Peyer's patch (tissue), 4 donors: ENCODE measurements at places on chromosomes 12 and 14. TPM values are rescaled to one million over a fixed set of nuclear protein-coding genes. Genes with fewer than 3 reads are reported as not detected.

DNA sequence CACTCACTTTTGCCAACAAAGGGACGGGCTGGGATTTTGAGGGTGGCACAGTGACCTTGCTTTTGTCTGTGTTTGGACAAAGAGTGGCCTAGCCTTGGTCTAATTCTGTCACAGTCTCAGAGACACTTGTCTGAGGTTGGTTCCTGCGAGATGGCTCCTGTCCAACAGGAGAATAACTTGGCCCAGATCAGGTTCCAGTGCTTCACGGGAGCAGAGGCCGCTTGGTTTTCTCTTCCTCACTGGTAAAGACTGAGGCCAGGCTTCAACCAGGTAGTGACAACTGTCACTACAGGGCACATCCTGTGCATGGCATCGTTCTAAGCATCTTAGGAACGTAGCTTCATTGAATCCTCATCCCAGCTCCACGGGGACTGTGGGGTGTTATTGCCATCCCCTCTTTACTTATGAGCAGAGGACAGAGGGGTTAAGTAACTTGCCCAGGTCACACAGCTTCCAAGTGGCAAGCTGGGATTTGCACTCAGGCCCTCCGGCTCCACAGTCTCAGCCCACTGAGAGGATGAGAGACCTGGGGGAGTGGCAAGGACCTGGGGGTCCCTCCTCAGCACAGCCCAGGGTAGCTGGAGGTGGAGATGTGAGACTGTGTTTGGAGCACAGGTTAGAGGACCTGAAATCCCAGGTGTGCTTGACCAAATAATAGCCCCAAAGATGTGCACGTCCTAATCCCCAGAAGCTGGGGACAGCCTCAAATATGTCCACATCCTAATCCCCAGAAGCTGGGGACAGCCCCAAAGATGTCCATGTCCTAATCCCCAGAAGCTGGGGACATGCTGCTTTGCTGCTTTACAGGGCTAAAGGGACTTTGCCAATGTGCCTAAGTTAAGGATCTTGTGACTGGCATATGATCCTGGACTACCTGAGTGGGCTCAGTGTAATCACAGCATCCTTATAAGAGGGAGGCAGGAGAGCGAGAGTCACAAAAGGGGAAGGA, 179.2 kb upstream of the RTL1 start:
- DNase-seq: no peak

Gene MIPOL1
- total RNA-seq: 42.1 TPM

- no peak for DNase-seq
Measured at GRCh38 chr14:99267837-99268781, 3.9 kb downstream of the BCL11B start.

GRCh38 chr12:2486796-2487195, 308.0 kb upstream of the FKBP4 start:
- no peak for DNase-seq

DNA sequence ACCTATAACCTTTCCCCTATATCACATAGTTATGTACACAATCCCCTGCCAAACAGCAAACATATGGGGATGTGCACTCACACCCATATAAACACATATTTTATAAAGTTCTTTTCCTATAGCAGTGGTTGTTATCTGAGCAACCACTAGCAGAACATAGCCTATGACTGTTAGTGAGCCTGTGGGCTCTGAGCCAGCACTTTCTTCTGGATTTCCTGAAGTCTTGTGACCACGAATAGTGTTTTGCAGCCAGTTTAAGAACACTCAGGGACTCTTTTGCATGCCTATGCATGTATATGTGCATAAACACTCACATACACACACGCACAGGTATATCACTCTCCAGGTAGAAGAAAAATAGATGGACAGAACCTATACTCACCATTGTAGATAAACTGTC, 17.1 kb downstream of the TESPA1 start:
- DNase-seq: peak; percentile 66

Gene PLXNC1
- total RNA-seq: 21.5 TPM

GRCh38 chr14:67002994-67003753, 186.1 kb upstream of the GARIN2 start:
- no peak for DNase-seq

Gene KCNK10
- total RNA-seq: 0.70 TPM

DNA sequence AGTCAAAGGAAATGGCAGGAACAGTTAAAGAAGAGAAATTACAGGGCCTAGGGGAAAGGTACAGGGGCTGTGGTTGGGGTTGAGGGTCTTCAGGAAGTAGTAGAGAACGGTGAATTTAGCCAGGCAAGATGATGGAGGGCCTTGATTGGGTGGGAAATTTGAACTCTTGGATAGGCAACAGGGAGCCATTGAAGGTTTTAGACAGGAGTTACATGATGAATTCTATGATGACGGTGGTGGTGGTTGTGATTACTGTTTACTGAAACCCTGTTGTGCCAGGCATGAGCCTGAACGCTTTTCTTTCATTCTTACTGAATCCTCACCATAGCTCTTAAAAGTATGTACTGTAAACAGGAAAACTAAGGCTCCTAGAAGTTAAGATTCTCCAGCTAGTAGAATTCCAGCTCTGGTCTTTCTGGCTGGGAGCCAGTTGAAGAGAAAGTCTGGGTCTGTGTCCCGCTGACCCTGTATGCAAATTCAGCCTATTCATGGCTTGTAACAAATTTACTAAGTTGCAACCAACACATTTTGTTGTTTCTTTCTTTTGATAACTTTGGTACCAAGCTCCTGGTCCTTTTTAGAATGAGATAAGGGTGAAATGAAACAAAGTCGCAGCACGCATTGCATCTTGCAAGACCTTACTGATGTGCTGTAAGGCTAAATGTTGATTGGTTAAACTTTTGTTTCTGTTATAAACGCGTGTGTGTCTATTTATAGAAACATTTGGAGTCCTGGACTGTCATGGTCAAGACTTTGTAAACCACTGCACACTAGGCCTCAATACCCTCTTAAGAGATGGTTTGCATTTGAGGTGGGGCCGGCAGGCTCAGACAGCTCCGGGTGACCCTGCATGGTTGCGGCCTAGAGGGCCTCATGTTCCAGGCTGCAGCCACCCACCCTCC, 6.0 kb downstream of the ORAI1 start:
- no peak for DNase-seq

DNA sequence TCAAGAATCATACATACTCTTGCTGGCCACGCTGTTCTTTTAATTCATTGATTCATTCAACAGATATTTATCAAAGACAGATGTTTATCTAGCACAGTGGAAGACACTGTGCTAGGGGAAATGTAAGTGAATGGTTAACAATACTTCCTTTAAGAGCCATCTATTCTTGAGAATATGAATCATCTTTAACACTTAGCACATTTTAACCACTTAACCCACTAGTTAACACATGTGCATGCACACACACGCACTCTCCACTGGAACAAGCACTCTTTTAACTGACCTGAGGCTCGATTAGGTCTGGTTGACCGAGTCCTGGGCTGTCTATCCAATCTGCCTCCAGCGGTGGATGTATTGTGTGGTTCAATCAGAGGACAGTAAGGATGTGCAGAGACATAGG, 34.6 kb downstream of the LMNTD1 start:
- no peak for DNase-seq

Gene B4GALNT3
- 9.1 TPM for total RNA-seq

GRCh38 chr12:6574576-6575295, 6.6 kb upstream of the NOP2 start:
- no peak for DNase-seq

- DNase-seq: peak; percentile 49
Measured at GRCh38 chr12:49232940-49233841, 31.7 kb upstream of the TUBA1C start.

DNA sequence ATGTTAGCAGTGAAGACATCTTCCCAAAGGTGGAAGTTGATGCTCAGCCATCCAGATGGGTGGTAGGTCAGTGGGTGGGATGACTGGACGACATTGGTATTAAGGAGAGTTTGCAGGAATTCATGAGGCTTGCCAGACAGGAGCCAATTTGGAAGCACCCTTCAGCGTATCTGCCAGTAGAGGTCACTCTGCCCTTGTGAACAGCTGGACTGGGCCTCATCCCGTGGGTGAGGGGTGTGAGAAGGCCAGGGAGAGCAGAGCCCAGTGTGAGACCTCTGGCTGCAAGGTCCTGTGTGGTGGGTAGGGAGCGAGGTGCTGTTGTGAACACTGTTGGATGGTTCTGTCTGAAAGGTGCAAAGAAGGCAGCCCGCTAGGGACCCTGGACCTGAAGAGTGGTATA, 37.7 kb downstream of the SLC5A8 start:
- DNase-seq: no peak

Gene CATSPERB
- 11.6 TPM for total RNA-seq
